ENCODE measurements at places on chromosomes 7 and 10.

GRCh38 chr10:33101392-33101787 lies 143.4 kb upstream of the ITGB1 start:
- no peak for DNase-seq

- DNase-seq: no peak
Measured at GRCh38 chr10:48255722-48256121, 18.8 kb downstream of the FRMPD2 start.

- no peak for DNase-seq
Measured at GRCh38 chr7:152522571-152523067, 86.8 kb upstream of the KMT2C start.

GRCh38 chr10:69910561-69910960 lies 108.9 kb downstream of the COL13A1 start:
- no peak for DNase-seq

DNA sequence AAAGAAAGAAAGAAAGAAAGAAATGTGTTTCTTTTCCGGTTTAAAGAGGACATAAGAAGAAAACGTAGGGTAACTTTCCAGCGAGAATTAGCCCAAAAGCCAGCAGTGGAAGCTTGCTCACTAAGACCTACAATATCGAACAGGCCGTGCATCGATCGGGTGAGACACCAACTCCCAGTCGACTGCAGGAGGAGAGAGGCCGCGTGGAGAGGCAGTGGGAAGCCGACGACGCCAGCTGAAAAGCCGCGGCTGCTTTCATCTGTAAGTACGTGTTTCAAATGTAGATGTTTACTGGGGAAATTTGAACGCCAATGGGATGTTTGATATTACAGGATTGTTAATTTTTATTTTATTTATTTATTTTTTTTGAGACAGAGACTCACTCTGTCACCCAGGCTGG lies 28.6 kb upstream of the GIMAP8 start:
- DNase-seq: no peak

GRCh38 chr7:120070201-120070600 lies 202.8 kb upstream of the KCND2 start:
- DNase-seq: no peak

GRCh38 chr7:24964191-24964590 lies 15.8 kb downstream of the OSBPL3 start:
- DNase-seq: no peak

DNA sequence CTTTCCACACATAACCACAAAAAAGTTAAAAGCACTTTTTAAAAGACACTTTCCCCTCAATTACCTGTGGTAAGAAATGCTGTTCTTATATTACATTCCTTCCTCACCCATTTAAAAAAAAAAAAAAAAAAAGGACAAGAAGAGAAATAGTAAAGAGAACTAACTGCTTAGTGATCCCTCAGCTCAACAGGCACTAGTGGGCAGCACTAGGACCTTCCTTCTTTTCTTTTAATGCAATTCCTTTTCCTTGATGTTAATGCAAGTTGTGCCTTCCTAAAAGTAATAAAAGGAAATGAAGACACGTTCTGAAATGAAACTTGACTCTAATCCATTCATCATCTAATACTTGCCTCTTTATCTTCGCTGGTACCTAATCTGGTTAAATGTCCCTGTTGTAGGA lies 189.7 kb downstream of the TCF7L2 start:
- peak; percentile 45 for DNase-seq

GRCh38 chr10:12782537-12782936 lies 219.0 kb downstream of the CCDC3 start:
- DNase-seq: peak; percentile 22

DNA sequence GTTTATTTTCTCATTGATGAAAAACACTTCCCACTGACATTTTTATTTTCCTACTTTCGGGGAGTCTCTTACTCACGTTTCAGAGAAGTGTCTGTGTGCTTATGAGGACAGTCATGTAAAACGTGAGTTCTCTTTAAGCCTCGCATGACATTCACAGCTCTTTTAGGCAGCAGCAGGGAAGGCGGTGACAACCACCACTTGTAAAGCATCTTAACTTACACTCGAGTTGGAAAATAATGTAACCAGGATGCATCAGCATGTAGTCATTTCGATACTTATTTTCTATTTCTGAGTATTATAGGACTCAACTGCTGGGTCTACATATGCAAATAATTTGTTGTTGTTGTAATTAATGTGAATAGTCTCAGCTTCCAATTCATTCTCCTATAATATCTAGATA lies 153.6 kb downstream of the SEMA3D start:
- no peak for DNase-seq

DNA sequence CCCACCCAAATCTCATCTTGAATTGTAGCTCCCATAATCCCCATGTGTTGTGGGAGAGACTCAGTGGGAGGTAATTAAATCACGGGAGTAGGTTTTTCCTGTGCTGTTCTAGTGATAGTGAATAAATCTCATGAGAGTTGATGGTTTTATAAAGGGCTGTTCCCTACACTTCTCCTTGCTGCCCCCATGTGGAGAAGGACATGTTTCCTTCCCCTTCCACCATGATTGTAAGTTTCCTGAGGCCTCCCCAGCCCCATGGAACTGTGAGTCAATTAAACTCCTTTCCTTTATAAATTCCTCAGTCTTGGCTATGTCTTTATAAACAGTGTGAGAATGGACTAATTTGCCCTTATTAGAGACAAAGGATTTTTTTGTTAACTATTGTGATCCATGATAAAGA lies 48.5 kb upstream of the MKX start:
- no peak for DNase-seq

GRCh38 chr10:48531486-48531885 lies 73.4 kb downstream of the ARHGAP22 start:
- no peak for DNase-seq

- DNase-seq: no peak
Measured at GRCh38 chr10:103495321-103495720, 1.8 kb downstream of the NEURL1 start.

GRCh38 chr7:107966711-107967110 lies 36.2 kb downstream of the LAMB1 start:
- DNase-seq: peak; percentile 85

GRCh38 chr10:10363217-10363616 lies 654.5 kb upstream of the CELF2 start:
- DNase-seq: no peak

DNA sequence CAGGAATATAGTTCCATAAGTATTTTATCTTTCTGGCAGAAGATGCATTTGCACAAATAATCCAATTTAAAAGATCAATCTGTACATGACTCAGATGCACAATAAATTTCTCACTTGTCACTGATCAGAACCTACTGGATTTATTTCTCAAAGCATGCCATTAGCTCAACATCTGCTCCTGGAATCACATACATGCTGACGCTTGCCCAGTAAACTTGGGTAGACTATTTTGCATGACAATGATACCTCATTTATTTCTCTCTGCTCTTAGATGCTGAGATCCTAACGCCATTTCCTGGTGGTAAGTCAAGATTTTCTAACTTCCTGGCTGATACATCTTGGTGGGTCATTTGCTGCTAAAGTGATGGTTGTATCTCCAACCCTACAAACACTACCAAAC lies 33.8 kb upstream of the C10orf120 start:
- no peak for DNase-seq

DNA sequence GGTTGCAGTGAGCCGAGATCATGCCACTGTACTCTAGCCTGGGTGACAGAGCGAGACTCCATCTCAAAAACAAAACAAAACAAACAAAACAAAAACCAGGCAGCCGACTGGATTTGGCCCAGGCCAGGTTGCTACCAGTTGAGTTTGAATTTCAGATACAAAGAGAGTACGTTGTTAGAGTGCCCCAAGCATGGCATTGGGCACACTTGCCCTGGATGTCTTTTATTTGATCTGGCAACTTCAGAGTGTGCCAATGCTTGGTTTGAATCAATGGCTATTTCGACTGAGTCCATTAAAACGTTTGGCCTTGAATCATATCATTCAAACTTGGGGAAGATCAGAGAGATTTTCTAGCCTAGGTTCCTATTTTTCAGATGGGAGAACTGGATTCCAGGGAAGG lies 213.4 kb upstream of the SHH start:
- no peak for DNase-seq

GRCh38 chr7:43781726-43782607 lies 23.5 kb downstream of the BLVRA start:
- peak; percentile 61 for DNase-seq

- peak; percentile 63 for DNase-seq
Measured at GRCh38 chr7:127383123-127383835, 9.2 kb downstream of the ZNF800 start.

GRCh38 chr7:50857804-50858489 lies 75.3 kb upstream of the GRB10 start:
- DNase-seq: no peak

GRCh38 chr7:27200761-27201579 lies 1.1 kb upstream of the HOXA13 start:
- DNase-seq: no peak

GRCh38 chr10:133328358-133329343 lies 8.0 kb downstream of the CALY start:
- DNase-seq: no peak

- no peak for DNase-seq
Measured at GRCh38 chr7:66957595-66958290, 36.7 kb downstream of the TMEM248 start.

- DNase-seq: no peak
Measured at GRCh38 chr10:118610577-118610976, 15.1 kb upstream of the PRLHR start.

DNA sequence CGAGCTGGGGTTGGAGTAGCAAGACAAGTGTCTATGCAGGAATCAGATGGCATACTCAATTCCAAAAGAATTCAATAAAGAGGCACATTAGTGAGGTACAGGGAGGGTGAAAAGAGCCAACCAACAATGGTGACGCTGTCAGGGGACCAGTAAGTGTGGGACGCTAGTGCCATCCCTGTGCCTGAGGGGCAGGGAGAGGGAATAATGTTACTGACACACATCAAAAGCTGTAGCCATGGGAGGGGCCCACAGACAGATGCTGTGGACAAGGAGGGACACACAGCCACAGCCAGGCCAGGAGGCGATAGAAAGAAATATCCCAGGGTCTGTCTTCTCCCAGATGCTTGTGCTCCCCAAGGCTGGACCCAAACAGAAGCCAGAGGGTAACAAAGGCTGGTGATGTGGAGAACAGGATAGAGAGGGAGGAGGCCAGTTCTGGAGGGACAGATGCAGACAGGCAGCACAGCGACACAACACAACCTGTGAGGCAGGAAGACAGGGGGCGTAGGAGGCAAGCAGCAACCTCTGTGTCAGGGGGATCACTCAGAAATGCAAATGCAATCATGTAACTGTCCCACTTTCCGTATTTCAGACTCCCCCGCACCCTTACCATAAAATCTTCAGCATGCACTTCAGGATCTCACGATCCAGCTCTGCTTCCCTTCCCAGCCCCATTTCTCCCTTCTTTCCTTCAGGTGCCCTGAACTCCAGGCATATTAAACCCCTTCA lies 240.5 kb upstream of the FZD8 start:
- DNase-seq: no peak

GRCh38 chr10:75398200-75398691 lies 3.3 kb downstream of the ZNF503 start:
- no peak for DNase-seq

DNA sequence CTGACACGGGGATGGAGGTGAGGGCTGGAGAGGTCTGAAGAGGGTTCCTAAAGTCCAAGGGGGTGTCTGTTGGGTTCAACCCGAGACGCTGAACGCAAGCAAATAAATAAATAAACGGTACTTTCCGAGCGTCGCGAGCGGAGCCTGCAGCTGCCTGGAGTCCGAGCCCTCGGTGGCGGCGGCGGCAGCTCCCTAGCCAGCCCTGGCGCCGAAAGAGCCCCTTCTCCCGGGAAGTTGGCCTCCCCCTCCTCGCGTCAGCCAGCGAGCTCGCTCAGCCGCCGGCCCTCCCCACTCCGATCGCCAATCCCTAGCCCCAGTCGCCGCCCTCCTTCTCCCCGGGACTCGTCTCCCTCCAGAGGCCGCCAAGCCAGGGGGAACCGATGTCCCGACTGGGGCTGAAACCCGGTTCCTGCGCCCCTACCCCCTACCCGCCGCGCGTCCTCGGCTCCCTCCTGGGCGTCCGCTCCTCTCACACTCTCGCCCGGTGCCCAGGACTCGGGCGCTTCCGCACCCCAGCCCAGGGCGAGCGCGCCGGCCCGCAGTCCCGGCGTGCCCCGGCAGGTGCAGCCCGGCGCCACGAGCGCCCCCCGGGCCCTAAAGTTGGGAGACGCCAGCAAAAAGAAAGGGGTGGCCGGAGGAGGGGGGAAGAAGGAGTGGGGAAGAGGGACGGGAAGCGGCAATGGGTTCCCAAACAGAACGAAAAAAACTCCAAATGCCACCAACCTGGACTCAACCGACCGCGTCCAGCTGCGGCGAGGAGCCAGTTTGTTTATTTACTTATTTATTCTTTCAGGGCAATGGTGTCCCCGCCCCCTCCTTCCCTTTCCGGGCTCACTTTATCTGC lies at the start of gene GFRA1:
Gene GFRA1 (minus strand): TSS at position 767 of the 844 bp plus-strand sequence. CDS start 1,177 bp downstream, outside the sequence.
- peak; percentile 9 for DNase-seq

GRCh38 chr10:61110188-61110844 lies 166.3 kb upstream of the RHOBTB1 start:
- no peak for DNase-seq

DNA sequence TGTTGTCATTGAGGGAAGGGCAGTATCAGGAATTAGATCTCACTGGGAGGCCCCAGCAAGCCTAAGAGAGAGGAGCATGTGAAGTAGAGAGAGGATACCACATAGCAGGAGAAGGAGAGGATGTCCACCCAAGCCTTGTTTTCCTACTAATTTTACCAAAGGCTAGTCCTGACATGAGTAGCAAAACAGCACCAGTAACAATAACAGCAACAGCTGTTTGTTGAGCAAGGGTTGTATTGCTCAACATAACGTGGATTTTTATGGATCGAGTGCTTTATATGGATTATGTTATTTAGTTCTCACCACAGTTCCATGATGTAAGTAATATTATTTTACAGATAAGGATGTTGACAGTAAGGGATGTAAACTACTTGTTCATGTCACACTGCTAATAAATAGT lies 135.2 kb upstream of the DLX6 start:
- DNase-seq: no peak

- DNase-seq: peak; percentile 99
Measured at GRCh38 chr7:41189866-41190265, 513.0 kb downstream of the INHBA start.

GRCh38 chr7:81584667-81585066 lies 185.2 kb downstream of the HGF start:
- DNase-seq: no peak

GRCh38 chr10:6305401-6306321 lies 102.9 kb downstream of the PFKFB3 start:
- no peak for DNase-seq

DNA sequence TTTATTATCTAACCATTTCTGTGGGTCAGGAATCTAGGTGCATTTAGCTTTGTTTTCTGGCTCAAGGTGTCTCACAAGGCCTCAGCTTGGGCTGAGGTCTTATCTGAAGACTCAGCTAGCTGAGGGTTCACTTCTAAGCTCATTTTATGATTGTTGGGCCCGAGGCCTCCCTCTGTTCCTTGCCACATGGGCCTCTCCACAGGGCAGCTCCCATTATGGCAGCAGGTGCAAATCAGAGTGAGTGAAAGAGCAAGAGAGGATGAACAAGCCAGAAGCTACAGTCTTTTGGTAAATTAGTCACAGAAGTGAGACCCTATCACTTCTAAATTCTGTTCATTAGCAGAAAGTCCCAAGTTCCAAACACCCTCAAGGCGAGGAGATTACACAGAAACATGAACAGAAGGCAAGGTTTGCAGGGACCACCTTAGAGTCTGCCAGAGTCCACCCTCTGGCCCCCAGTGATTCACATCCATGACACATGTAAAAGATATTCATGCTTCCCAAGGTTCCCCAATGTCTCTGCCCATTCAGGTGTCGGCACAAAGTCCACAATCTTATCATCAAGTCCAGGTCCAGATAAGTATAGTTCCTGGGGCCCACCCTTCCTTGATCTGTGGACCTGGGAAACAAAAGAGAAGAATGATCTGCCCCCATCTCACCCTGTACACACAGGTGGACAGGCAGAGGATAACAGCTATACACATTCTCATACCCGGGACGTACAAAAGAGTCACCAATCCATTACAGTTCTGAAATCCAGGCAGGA lies 23.7 kb downstream of the FIGNL1 start:
- DNase-seq: no peak

All from HCEC 1CT (cell line).